ENCODE measurements at places on chromosomes 2 and 18.

- no peak for DNase-seq
Observed at GRCh38 chr18:36275561-36275960, 22.0 kb upstream of the FHOD3 start.

DNA sequence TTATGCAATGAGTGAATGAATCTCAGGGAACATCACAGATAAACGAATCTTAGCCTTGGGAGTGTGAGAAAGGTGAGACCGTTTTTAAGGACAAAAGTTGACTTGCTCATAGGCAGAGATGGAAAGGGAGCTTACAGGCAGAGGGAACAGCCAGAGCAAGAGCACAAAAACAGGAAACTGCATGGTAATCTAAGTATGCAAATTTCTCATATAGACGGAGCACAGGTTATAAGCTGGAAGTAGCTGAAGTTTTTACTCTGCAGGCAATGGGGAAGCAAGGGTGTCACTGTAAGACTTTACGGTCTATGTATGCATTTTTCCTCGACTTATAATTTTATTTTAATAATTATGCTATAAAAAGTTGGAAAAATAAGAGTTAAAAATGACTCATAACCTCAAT is 44.8 kb upstream of the STRN start:
- DNase-seq, result no peak

- DNase-seq, result no peak
Observed at GRCh38 chr18:13266218-13267100, 47.9 kb downstream of the LDLRAD4 start.

GRCh38 chr18:45688113-45688512 is 35.9 kb upstream of the SLC14A1 start:
- DNase-seq, result no peak

- no peak for DNase-seq
Observed at GRCh38 chr2:238106698-238107524, 6.8 kb downstream of the ESPNL start.

DNA sequence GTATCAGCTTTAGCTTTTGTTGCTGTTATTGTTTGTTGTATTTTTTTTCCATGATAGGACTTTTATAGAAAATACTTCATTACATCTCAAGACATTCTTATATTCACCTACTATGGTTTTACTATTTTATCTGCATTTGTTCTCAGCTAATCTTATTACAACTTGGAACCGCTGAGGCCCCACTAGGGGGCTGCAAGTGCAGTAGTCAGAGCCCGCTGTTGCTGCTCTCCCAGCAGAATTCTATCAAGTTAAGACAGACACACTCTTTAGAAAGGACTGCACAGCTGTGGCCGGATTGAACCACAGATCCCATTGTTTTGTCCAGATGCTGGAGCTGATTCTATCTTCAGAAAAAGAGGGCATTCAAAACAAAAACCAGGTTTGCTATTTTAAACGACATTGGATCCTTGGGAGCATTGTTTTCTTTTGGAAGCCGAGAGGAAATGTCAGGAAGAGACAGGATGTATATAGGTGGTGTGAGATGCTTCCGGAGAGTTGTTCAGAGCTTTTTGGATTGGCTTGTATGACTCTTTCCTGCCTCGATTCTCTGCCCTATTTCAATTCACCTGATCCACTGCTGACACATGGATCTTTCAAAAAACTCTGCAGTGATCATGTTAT is 105.7 kb upstream of the GAREM1 start:
- DNase-seq, result no peak

All from GF-D8 (cell line).